ENCODE measurements at places on chromosomes 5 and 9.

DNA sequence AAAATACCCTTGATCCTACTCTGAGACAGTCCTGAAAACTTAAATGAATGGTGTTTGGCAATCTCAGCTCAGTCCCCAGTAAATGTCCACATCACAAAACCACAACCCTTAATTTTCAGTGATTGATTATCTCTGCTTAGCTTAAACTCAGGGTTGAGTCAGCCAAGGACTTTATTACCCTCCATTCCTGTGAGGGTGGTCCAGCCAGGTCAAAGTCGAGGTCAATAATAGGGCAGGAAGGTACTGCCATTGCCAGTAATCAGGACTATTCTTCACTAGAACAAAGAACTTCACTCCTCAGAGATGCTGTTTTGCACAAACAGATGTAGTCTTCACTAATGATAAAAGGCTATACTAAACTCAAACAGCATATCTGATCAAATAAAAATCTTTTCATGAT is 499.4 kb downstream of the ISL1 start:
- no peak for DNase-seq

GRCh38 chr5:58582019-58582802 is 664 bp upstream of the RAB3C start:
- no peak for DNase-seq

GRCh38 chr5:122126756-122127321 is 2.5 kb upstream of the ZNF474 start:
- no peak for DNase-seq

- DNase-seq: no peak
Measured at GRCh38 chr9:108618906-108619550, 236.8 kb downstream of the ACTL7B start.

DNA sequence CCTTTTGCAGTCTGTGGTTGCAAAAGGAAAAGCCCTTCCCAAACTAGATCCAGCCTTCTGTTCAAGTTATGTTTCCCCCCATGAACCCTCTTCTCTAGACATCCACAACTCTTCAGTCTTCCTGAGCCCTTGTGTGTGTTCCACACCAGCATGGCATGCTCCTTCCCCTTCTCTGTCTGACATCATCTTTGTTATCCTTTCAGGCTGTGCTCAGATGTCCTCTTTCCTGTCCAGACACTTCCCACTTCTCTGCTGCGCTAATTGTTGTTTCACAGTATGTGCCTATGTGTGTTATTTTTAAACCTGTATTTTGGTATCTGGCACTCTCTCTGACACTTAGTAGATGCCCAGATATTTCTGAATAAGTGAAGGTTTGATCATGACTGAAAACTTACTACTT is 38.2 kb downstream of the FOCAD start:
- no peak for DNase-seq

DNA sequence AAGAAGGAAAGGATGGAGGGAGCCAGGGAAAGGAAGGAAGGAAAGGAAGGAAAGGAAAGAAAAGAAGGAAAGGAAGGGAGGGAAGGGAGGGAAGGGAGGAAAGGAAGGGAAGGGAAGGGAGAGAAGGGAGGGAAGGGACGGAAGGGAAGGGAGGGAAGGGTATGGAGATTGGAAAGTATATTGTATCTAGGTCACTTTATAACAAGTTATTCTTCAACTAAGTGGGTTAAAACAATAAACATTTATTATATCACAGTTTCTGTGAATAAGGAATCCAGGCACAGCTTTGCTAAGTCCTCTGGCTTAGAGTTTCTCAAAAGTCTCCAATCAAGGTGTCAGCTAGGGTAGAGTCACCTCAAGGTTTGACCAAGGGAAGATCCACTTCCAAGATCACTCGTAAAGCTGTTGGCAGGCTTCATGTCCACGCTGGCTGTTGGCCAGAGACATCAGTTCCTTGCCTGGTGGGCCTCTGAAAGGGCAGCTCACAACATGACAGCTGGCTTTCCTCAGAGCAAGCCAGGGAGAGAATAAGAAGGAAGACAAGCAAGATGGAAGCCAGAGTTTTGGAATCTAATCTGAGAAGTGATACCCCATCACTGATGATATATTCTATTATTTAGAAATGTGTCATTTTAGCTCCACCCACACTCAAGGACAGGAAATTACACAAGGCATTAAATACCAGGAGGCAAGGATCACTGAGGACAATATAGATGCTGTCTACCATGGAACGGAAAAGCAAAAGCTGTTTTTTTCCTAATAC is 105.1 kb downstream of the DEPDC1B start:
- no peak for DNase-seq

GRCh38 chr9:116049456-116049855 is 104.1 kb upstream of the PAPPA start:
- no peak for DNase-seq

DNA sequence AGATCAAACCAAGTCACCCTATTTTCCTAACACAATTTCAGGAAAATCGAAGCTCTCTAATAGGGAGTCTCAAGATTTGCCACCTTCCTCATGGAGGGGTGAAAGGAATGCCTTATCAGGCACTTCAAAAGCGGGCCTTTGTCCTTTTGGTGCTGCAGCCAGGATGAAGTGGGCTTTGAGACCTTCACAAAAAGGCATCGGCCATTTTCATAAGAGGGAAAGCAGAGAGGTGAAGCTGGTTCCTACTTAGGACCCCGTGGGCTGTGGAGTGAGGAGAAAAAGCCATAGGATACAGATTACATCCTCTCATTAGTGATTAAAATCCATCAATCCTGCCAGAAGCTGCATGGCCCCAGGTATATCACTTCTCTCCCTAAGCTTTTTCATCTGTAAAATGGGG is 859 bp downstream of the CDKN2AIPNL start:
- DNase-seq: no peak

DNA sequence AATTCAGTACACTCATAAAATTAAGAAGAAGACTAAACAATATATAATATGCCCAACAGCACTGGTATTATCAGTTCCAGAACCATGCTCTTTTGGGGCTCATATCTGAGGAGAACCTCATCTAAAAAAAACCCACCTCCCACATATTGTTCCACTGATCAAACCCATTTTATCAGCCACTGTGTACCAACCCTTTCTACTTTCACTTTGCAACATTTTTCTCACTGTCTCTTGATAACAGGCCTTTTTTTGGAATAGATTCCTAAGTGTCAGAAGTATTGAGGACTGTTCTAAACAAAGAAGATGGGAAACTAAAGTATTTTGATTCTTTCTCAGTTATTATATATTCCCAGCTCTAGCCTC is 173.2 kb downstream of the GABRB2 start:
- no peak for DNase-seq

DNA sequence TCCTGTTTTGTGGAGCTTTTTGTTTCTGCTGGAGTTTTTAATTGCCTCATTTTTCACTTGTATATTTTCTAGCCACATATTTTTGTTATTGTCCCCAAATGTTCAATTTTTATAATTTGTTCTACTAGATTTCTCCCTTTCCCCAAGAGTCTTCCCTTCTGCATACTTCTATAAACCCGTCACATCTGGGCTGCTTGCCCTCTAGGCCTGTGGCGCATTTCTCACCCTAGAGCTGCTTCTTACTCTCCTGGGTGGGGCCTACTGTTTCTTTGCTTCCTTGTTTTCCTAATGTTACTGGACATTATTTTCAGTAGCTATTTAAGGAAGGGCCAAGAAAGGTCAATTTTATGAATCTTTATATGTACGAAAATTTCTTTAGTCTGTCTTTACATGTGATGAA is 51.5 kb downstream of the NXNL2 start:
- no peak for DNase-seq

- no peak for DNase-seq
Measured at GRCh38 chr5:179439181-179439985, 94.1 kb upstream of the ADAMTS2 start.

- DNase-seq: no peak
Measured at GRCh38 chr5:148794729-148795561, 31.5 kb upstream of the ADRB2 start.

GRCh38 chr9:88322906-88323566 is 65.2 kb upstream of the SPIN1 start:
- no peak for DNase-seq

GRCh38 chr5:145587710-145588109 is 247.4 kb downstream of the PRELID2 start:
- DNase-seq: no peak

- DNase-seq: no peak
Measured at GRCh38 chr5:14834062-14834461, 37.5 kb downstream of the ANKH start.

- no peak for DNase-seq
Measured at GRCh38 chr5:65050140-65050539, 281.4 kb downstream of the CWC27 start.

DNA sequence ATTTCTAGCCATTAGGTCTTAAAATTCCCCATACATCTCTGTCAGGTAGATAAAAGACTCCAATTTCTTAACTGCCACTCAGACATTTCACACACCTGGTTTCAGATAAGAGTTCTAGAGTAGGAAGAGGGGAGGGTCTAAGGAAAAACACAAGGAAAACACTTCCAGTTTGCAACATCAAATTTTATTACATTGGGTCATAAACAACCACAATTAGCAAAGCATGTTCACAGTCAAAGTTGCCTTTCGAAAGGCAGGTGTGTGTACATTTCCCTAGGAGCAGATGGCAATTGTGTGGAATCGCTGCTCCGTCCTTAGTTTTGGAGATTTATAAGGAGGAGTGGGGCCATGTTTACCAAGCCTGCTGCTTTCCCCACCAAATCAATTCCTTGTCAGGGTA is 120.8 kb downstream of the DMRT2 start:
- DNase-seq: no peak

GRCh38 chr9:107177243-107177839 is 105.7 kb upstream of the RAD23B start:
- no peak for DNase-seq

- no peak for DNase-seq
Measured at GRCh38 chr5:171750311-171750788, 35.3 kb upstream of the SMIM23 start.

GRCh38 chr5:67243944-67244343 is 47.3 kb upstream of the CD180 start:
- no peak for DNase-seq

DNA sequence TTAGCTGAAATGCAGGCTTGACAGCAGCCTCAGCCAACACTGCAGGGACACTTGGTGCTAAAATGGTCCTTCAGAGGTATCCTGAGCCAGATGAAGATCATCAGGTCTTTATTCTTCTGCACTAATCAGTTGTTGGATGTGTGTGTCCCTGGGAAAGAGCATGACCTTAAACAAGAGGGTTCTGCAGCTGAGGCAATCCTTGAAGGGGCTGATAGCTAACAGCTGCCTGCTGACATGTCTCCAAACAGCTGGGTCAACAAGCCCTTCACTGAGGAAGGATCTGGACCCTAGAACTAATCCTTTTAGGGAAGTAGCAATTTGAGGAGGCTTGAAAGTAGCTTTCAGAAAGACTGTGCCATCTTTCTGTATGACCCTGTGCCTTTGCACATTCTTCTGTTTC is 376.3 kb upstream of the ACTBL2 start:
- no peak for DNase-seq

DNA sequence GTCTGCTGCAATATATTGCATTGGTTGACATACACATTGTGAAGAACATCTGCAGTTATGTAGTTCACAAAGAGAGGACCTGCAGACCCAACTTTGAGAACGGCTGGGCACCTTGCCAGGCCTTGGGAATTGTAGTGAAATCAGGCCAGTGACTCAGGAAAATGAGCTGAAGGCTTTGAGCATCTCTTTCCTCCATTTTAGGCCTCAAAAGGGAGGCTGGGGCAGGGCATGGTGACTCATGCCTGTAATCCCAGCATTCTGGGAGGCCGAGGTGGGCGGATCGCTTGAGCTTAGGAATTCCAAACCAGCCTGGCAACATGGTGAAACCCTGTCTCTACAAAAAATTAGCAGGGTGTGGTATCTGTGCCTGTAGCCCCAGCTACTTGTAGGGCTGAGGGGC is 1.4 kb upstream of the IPPK start:
- DNase-seq: no peak

DNA sequence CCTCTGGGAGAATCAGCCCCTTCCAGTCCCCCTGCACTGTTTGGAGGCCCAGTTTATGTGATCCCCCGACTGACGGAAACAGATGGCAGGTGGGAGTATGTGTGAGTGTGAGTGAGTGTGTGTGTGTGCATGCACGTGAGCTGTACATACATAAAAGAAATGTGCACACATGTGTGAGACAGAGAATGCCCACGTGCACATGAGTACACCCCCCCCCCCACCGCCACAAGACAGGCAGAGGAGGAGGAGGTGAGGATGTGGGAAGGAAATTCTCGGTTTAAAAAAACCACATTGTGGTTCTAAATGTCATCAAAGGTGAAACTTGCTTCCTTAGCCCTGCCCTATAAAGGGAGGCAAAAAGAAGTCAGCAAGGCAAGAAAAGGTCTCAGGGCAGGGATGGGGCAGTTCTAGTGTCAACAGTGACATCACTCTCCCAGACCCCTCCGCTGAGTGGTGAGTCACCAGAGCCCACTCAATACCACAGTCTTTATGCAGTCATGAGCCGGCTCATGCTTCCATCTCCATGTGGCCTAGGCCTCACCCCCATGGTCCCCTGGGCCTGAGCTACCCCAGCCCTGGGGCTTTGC is 79.2 kb upstream of the HSPA9 start:
- no peak for DNase-seq

- no peak for DNase-seq
Measured at GRCh38 chr5:32767948-32768467, 56.9 kb downstream of the NPR3 start.

- DNase-seq: no peak
Measured at GRCh38 chr9:110189559-110190320, 18.2 kb downstream of the C9orf152 start.

- DNase-seq: no peak
Measured at GRCh38 chr9:24731754-24732153, 186.1 kb upstream of the IZUMO3 start.

GRCh38 chr9:11149065-11149464 is 536.3 kb upstream of the PTPRD start:
- DNase-seq: peak; percentile 20

DNA sequence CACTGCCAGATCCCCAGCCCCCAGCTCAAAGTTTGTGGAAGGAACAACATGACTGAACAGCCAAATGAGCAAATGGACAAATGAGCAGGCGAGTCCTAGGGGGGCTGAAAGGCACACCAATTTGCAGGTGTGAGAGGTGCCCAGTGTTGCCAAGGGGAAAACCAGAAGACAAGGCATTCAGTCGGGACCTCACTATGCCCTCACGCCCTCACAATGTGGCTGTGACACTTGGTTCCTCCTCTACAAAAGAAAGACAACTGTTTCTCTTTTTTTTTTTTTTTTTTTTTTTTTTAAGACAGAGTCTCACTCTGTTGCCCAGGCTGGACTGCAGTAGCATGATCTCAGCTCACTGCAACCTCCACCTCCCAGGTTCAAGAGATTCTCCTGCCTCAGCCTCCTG is 28.0 kb downstream of the TNIP1 start:
- no peak for DNase-seq

DNA sequence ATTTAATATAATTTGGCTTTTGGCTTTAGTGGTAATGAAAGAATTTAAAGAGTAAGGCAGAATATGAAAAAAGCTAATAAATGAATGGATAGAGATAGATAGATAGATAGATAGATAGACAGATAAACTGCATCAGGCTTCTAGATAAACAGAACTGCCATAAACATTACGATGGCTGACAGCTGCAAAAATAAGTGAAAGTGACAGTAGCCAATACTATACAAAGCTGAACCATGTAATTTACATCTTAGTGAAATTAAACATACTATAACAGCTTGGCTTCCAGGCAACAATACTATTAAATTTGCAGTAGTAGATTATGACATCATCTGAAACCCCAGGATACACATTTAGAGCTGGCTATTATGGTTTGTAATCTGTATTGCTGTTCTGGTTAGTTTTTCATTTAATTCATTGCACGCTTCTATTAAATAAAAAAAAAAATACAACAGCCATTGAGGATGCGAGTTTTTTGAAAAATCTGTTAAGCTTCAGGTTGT is 1354.8 kb downstream of the PTPRD start:
- DNase-seq: no peak
